Stimulated activated CD4-positive, alpha-beta T cell treated with anti-CD3 and anti-CD28 coated beads, Interleukin-12 subunit alpha, Interleukin-12 subunit beta, amount 100 ng/mL, for 48 hours (primary cell): ENCODE measurements at places on chromosomes 3 and 15.

- no peak for DNase-seq
These were observed 26.8 kb downstream of the MEGF11 start for GRCh38 chr15:66226736-66227135.

DNA sequence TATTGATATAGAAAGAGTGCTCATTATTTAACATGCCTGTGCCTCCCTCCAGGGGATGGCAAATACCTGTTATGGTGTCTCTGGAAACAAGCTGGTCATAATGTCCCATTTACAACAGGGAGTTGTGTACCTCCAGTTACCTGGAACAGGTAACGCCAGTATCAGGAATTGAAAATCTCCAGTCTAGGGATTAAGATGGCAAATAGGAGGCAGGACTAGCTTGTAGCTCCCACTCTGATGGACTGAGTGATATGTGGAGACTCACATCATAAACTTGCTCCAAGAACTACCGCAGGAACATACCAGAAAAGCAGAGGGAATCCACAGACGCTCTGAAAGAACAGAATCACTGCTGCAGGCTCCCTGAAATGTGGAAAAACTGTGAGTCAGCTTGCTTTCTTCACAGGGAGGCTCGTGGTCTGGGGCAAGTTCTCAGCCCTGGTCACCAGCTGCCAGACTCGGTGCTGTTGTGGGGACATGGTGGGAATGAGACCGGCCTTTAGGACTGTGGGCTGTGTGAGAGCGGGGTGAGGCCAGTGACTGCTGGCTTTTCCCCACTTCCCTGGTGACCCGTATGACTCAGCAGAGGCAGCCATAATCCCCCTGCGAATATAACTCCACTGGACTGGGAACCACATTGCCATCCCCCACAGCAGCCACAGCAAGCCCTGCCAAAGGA lies 97.4 kb downstream of the KCNAB1 start:
- DNase-seq = no peak

DNA sequence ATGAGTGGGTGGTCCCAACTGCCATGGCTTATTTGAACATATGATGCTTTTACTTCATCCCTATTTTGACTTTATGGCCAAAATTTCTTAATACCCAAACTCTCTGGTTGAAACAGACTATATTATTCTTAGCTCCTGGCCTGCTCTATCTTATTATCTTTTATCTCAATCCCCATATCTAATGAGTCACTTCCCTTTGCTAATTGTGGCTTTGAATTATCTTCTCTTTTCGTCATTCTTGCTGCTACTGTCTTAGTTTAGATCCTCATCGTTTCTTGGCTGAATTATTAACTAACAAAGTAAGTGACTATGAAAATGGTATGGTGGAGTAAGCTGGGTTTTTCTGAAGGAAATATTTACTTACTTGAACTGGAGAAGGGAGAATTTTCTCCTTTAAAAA lies 28.2 kb upstream of the DNAJC19 start:
- no peak for DNase-seq

DNA sequence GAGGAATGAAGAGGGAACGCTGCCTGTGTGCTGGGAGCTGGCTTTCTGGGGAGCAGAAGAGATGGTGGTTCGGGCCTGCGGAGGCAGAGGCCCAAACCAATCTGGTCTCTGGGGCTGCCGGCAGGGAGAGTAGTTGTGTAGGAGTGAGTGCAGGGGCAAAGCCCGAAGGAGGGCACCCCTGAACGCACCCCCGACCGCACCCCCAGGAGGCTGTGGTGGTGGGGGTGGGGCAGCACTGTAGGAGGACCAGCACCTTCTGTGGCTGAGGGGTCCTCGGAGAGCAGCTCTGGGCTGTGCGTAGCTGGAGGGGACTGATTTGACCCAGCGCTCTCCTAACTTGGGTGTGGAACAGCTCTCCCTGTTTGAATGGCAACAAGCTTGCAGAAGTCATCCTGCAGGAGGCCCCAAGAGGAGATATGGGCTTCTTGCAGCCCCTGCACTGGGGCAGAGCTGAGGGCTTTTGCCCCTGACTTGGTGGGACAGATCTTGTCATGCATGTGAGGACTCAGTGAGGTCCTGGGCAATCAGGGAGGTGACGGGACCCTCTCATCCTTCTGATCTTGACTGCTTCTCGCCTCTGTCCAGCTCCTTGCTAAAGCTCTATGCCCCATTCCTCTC lies 26.1 kb downstream of the C15orf39 start:
- DNase-seq = no peak

- DNase-seq = no peak
These were observed 32.1 kb downstream of the ILDR1 start for GRCh38 chr3:121989943-121990342.

DNA sequence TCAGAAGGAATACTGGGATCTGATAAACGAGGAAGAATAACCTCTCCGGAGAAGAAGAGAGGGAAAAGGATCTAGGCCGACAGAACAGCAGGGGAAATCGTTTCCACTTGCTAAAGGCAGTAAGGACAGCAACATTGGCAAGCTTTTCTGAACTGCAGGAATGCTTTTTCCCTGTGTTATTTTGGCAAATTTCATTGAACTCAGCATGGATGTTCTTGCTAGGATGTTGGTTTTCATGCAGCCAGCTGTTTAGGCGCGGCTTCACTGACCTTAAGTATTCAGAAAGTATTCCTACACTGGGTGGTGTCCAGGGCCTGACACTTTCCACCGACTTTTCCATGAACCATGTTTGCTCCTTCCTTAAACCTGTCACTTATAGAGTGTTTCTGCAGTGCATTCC lies 489.7 kb downstream of the CNTN3 start:
- DNase-seq = no peak

DNA sequence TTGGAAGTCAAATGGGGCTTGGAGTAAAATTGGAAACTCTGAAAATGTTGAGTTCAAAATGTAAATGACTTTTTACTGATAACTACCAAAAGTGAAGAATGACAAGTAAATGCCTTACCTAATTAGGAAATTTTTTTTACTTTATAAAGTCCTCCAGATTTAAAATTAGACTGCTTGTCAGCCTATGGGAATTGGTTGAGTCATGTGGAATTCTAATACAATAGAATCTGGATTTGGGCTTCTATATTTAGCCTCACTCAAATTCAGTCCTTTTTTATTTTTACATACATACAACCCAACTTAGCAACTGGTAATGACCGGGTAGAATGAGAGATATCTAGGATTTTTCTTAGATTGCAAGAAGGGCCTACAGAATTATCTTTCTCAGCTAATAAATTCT lies 158.9 kb upstream of the CADPS start:
- no peak for DNase-seq
